ENCODE measurements at places on chromosomes 3 and 15. TPM values are rescaled to one million over a fixed set of nuclear protein-coding genes. Genes with fewer than 3 reads are reported as not detected.

DNA sequence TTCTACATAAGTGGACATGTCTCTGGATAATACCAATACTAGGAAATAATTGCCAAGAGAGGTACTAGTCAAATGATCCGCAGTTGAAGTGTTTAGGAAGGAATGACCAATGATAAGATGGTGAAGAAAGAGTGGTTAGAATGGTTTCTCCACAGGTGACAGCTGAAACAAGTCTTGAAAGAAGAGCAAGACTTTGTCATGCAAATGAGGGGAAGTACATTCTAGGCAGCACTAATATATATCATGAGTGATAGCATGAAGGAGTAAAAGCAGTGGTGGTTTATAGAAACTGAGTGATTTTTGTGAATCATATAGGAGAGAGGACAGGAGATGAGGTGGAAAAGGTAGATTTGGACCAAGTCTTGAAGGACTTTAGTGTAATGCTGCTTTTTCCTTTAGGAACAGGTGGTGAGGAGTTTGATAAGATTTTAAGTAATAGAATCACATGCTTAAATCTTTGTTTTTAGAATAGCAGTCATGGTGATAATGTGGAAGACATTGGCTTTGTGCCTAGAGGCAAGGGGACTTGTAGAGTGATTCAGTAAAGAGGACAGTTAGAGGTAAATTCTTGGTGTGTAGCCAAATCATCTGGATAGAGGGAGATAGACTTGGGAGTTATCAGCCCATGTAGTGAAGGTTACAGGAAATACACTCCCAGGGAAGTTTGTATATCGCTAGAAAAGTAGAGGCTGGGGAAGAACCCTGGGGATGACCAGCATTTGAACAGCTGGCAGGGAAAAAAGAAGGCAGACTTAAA is 31.9 kb downstream of the SLMAP start:
- no peak for DNase-seq

DNA sequence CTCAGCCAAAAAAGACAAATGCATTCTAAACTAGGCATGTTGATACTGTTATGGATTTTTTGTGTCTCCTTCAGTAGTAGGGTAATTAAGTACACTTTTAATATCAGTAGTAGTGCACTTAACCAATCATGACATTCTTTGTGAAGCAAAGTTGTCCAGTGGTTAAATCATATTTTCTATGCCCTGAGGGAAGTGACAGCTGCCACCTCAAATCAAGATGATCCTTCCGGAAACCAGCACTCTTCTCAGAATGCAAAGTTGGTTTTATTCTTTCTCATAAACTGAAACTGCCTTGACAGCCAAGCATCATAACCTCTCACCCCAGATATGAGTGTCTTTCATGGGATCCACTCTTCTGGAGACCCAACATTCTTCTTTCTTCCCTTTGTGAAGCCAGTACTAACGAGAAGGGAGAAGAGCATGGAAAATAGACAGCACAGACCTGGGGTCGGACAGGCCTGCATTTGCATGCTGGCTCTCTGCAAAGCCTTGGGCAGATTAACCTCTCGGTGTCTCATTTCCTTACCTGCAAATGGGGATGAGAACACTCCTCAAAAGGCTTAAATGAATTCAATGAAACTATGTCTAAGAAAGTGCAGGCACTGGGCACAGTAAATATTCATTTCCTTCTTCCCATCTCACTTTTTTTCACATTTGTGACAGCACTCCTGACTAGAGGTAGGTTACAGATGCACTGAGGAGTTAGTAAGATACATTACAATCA is 13.2 kb downstream of the AAGAB start:
- no peak for DNase-seq

DNA sequence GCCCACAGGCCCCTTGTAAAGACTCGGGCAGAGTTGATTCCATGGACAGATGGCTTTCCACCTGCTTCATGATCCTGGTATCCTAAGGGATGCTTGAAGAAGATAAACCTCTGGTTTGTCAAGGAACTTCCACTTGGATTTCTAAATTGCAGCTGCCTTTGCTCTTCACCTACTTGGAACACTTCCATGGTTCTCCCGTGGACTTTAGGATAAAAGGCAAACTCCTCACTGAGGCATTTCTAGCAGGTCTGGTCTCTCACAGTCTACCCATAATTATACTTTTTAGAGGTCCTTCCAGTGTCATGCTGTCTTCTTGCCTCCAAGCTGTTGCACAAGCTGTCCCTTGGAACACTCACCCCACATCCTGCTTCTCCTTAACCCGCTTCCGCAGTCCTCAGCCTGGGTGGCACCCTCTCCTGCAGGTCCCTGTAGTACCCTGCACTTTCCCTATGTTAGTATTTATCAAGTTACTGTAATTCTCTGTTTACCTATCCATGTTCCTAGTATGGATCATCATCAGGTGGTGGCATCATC is 12.7 kb downstream of the TLNRD1 start:
- DNase-seq: no peak

TMEM207 gene
- total RNA-seq: not detected

DNA sequence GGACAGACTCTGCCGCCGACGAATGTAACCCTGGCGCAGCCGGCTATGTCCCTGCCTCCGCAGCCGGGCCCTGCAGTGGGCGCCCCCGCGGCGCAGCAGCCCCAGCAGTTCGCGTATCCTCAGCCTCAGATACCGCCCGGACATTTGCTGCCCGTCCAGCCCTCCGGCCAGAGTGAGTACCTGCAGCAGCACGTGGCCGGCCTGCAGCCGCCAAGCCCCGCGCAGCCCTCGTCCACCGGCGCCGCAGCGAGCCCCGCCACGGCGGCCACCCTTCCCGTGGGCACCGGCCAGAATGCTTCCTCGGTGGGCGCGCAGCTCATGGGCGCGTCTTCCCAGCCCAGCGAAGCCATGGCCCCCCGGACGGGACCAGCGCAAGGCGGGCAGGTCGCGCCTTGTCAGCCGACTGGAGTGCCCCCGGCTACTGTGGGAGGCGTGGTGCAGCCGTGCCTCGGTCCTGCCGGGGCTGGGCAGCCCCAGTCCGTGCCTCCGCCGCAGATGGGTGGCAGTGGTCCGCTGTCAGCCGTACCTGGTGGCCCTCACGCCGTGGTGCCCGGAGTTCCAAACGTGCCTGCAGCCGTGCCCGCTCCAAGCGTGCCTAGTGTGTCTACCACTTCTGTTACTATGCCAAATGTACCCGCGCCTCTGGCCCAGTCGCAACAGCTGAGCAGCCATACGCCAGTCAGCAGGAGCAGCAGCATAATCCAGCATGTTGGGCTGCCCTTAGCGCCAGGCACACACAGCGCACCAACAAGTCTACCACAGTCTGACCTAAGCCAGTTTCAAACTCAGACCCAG is 2.4 kb downstream of the TSC22D2 start:
- DNase-seq: peak; percentile 33

DNA sequence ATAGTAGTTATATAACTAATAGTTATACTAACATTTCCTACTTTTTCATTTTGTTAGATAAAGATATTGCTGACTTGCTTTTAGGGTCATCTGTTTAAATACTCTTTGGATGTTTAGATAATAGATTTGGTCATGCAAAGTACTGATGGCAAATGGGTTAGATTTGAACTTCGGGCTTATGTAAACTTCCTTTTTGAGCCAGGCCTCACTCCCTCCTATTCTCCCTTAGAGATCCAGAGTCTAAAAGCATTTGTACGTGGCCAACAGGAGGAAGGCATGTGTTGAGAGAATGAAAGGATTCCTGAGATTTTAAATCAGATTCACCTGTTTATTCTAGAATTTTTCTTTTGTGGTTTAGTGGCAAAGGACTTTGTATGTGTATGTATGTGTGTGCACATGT is 106.4 kb upstream of the GBE1 start:
- no peak for DNase-seq

CFAP44 gene
- 4.9 TPM for total RNA-seq

DNA sequence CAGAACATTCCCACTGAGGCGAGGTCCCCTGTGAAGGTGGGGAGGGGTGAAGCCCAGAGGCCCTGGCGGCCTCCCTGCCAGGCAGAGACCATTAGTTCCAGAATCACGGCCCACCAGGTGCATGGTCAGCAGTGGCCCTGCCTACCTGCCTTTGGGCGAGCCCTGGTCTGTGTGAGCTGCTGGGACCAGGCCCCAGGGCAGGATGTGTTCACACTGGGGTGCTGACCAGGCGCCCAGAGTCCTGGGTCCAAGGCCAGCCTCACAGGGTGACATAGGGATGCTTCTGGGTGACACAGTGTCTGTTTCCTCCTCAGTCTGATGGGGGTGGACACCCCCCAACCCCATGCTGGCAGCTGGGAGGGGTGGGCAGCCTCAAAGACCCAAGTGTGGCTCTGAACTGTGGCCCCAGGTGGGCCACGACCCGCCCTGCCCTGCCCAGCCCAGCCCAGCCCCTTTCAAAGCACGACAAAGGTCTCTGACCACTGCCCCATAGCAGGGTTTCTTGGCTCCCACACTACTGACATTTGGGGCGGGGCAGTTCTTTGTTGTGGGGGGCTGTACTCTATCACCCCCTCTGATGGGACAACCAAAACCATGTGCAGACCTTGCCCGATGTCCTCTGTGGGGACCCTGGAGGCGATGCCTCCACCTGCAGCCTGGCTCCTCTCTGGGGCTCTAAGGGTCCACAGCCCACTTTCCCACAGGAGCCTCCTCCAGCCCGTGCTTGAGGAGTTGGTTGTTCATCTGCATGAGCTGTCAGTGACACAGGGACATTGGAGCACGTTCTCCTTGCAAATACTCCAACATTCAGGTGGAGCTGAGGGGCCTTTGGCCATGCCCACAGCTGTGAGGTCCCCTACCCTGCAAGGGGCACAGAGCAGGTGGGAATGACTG is 44.8 kb upstream of the SLC41A3 start:
- DNase-seq: peak; percentile 5

DNA sequence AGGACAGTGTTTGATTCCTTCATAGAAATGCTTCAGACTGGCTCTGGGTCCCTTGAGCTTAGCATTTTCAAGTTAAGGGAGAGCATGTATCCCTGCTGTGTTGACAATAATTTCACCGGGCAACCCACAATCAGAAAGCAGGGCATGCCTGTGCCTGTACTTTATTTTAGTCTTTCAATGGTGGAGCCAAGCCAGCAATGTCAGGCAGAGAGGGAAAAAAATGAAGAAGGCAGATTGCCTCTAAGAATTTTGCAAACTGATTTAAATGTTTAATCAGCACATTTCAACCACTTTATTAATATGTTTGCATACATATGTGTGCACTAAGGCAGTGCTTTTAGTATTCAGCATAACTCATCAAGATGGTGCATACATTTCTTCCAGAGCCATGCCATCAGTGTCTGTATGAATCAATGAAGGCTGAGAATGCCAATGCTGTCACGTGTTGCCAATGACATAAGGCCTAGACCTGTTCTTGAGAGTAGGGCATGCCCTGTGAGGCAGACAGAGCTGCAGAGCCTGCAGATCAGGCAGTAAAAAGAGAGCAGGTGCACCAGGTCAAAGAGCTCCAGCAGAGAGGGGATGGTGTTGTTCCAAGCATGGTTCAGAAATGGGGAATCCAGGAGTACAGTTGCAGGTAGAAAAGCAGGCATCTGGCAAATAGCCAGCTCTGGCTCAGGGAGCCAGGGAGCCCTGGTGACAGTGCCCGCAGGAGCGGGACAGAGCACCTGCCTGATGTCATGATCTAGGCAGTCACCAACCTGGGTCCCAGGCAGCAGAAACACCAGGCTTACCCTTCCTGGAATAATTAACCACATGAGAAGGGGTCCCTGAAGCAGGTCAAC is 508.5 kb downstream of the GABRG3 start:
- DNase-seq: no peak

DNA sequence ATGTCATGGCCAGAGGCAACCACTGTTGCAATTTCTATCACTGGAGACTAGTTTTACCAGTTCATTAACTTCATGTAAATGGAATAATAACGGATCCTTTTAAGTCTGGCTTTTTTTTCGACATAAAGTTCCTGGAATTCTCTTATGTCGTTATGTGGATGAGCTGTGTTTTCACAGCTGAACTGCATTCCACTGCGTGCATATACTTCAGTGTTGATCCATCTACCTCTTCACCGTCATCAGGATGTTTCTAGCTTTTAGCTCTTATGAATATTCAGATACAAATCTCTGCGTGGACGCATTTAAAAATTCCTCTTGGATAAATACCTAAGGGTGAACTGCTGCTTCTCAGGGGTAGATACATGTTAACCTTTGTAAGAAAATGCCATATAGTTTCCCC is 15.6 kb upstream of the CYFIP1 start:
- no peak for DNase-seq

DNA sequence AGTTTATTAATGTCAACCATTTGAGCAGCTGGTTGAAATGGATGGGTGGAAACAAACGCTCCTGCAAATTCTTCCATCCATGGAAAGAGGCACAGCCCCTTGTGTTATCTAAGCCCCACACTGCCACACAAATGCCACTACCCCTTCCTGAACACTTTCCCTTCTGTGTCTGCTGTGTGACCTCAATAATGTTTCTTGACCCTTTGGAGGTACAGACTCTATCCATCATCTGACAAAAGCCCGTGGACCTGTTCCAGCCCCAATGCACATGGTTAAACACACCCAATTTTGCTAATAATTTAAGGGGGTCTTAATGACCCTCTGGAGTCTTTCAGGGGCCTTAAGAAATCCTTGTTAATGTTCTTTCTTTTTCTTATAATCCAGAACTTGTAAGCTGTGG is 482.2 kb upstream of the CFAP20DC start:
- no peak for DNase-seq

ALDH1L1 gene
- total RNA-seq: 25.8 TPM

- DNase-seq: peak; percentile 32
These were observed 16.8 kb upstream of the CHD2 start for GRCh38 chr15:92883163-92883875.

SAMMSON gene
- 0.32 TPM for total RNA-seq

- DNase-seq: no peak
These were observed 93.1 kb downstream of the ARHGEF26 start for GRCh38 chr3:154214306-154214705.

GOLGA6L10 gene
- total RNA-seq: 0.77 TPM

DNA sequence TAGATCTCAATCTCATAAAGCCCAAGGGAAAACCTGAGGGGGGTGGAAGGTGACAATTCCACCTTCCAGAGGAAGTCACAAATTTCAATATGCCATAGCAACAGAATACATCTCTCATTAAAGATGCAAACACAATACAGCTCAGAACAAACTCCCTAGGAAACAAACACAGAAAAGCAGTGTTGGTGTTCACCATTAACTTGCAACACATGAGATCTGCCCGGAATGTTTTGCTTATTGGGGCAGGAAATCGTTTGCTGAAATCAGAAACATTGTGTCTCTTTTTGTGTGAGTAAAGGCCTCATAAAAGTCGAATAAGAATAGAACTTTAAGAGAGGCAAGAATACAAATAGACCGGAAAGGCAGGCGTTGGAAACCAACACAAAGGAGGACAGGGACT is 5.8 kb upstream of the RYR3 start:
- no peak for DNase-seq

DNA sequence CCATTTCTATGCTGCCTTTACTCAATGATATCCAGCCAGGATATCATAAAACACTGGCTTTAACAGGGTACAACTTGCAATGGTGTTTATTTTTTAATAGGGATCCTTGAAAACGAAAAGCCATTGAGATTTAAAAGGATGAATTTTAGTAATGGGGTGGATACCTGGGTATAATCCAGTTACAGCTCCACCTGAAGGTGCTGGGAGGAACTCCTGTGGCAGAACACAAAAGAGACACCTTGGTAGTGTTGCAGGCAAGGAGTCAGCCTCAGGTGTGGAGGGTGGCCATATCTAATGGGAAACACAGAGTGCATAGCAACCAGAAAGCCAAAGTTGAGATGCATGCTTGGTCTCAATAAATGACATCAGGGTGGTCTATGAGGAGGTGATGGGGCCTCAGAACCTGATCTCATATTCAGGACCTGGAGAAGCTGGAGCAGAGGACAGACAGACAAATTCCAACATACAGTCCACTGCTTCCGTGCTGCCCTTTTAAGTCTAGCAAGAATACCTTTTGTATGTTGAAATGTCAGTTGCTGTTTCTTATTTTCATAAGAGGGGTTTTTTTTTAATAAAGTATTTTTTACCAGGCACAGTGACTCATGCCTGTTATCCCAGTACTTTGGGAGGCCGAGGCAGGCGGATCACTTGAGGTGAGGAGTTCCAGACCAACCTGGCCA is 12.0 kb upstream of the PAQR9 start:
- DNase-seq: no peak
